Astrocyte (in vitro differentiated cells and primary cell): ENCODE measurements at places on chromosomes 16 and 17. TPM values are rescaled to one million over a fixed set of nuclear protein-coding genes. Genes with fewer than 3 reads are reported as not detected.

DNA sequence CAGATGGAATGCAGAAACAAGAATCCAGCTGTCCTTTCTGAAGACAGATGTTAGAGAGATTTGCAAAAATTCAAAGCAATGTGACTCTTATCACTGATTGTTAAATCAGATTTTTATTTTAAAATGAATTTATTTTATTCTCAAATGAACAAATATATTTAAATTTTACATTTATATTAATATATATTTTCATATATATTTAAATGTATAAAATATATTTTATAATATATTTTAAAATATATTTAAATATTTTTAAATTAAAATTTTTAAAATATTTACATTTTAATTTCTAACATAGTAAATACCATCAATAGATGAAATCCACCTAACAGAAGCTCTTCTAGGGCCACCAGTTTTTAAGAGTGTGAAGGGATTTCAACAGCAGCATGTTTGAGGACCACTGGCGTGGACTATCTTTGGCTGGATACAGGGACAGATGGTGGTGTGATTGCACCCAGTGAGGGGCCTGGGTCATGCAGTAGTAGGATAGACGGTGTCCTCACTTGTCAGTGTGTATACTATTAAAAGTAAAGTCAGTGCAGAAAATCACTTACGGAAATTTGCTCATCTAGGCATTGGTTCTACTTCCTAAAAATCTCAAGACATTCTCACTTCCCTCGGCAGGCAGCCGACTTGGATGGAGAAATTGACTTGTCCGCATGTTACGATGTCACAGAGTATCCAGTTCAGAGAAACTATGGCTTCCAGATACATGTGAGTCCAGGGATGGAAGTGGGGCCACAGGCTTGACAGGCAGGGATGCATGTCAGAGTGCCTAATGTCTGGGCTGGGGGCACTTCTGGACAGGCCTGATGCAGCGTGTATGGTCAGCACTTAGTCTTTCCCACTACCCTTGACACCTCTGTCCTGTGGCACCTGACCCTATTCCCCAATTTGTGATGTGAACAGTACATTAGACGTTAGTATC lies 56.3 kb downstream of the PLD6 start:
- peaks cover 48% of the 10 kb centered on the region for H3K36me3 ChIP-seq
- H3K4me3 ChIP-seq, result no peak overlapping the region
- H3K27ac ChIP-seq, result peak overlapping the region; percentile 84
- H3K4me1 ChIP-seq, result peaks cover 32% of the 10 kb centered on the region
- no peaks in the 10 kb centered on the region for H3K27me3 ChIP-seq

- no peaks in the 10 kb centered on the region for H3K4me1 ChIP-seq
- no peak overlapping the region for H3K27ac ChIP-seq
- no peak overlapping the region for H3K4me3 ChIP-seq
- no peak for DNase-seq
- H3K36me3 ChIP-seq, result no peaks in the 10 kb centered on the region
Observed at GRCh38 chr17:55190748-55191147, 74.0 kb upstream of the HLF start.

GRCh38 chr17:11986942-11987329 lies 10.3 kb downstream of the ZNF18 start:
- no peaks in the 10 kb centered on the region for H3K27me3 ChIP-seq
- H3K27ac ChIP-seq, result no peak overlapping the region
- H3K36me3 ChIP-seq, result peaks cover 13% of the 10 kb centered on the region
- peak; percentile 36 for DNase-seq
- no peak overlapping the region for H3K4me3 ChIP-seq

FAM20A gene
- 0.14 and 0.41 TPM in 2 replicates for total RNA-seq

GP1BA gene
- total RNA-seq, result 0.09 TPM in 1 of 2 replicates, not detected in the other

HOXB5 gene
- not detected in 2 replicates for total RNA-seq

DNA sequence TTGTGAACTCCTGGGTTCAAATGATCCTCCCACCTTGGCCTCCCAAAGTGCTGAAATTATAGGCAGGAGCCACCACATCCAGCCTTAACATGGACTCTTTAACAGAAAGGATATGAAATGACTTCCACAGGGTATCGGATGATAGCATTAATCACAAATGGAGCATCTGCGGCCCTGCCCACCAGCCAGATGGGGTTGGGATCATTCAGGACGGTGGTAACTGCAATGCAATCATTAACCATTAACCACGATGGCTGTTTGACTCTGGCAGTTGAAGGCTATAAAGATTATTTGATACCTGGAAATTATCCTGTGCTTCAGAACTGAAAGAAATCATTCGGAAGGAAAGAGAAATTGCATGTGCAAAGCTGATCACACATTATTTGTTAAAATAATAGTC lies 5.3 kb upstream of the CHST5 start:
- DNase-seq, result no peak
- no peak overlapping the region for H3K4me3 ChIP-seq
- H3K4me1 ChIP-seq, result no peaks in the 10 kb centered on the region
- no peak overlapping the region for H3K27ac ChIP-seq
- H3K36me3 ChIP-seq, result no peaks in the 10 kb centered on the region
